ENCODE measurements at places on chromosomes 7 and 10.

DNA sequence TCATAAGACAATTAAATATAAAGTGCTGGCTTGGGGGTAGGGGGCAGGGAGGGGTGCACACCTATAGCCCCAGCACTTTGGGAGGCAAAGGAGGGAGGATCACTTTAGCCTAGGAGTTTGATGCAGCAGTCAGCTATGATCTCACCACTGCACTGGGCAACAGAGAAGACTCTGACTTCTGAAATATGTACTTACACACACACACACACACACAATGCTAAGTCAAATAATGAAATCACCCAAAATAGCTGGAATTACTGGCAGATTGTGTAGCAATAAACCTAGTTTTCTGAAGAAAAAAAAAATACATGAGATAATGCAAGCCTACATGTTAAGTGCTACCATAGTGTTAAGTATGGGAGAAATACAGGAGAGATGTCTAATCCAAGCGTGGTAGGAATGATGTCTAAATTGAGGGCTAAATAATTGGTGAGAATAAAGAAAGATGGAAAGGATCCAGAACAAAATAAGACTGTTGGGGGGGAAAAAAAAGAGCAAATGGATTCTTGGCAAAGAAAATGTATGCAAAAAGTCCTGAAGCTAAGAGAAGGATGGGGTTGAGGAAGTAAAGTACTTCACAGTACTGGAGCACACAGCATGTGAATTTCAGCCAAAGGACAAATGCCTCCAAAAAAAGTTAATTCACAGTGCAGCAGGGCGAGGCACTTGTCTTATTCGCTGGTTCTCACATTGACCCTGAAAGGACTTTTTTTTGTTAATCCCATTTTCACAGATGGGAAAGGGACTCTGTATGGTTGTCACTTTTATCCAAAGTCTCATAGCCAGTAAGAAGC lies 73.9 kb downstream of the IGF2BP3 start:
- no peak for DNase-seq

- no peak for DNase-seq
Observed at GRCh38 chr7:78099715-78100394, 301.3 kb downstream of the PHTF2 start.

GRCh38 chr10:118445535-118445934 lies 103.4 kb upstream of the FAM204A start:
- no peak for DNase-seq

DNA sequence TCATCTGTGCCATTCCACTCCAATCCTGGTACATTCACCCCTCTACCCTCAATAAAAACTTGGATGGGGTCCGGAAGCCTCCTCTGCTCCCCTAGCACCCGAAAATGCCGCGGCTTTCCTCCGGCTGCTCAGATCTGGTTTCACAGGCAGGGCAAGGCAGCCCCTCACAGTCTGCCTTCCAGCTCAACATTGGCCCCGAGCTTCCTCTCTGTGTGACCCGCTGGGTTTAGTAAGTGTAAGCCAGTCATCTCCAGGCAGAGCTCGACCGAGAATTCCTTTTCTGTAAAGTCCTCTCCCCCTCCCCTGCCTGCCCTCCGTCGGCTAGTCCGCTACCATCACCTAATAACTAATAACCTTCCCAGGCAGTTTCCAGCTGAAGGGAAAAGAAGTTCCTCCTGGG lies 3.4 kb downstream of the INHBA start:
- no peak for DNase-seq
